ENCODE measurements at places on chromosomes 5 and 9.

GRCh38 chr9:82600536-82601292 lies 462.2 kb downstream of the RASEF start:
- DNase-seq, result no peak

- DNase-seq, result no peak
These were observed 13.9 kb downstream of the GTF3C5 start for GRCh38 chr9:133044661-133045060.

DNA sequence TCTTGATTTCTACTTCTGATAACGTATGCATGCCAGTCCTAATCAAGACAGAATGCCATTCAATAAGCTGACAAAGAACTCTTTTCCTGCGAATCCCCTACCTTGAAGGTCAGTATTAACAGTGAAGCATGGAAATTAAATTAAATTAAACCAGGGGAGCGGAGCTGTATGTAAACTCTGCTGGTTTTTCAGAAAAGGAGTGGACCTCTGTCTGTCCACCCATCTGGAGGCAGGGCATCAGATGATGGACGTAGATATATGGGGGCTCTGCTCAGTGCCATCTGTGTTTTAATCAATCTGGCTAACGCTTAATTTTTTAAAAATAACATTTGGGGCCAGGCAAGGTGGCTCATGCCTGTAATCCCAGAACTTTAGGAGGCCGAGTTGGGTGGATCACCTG lies 101.9 kb downstream of the ROR2 start:
- no peak for DNase-seq

GRCh38 chr5:109034306-109034705 lies 286.6 kb downstream of the FER start:
- DNase-seq, result no peak

DNA sequence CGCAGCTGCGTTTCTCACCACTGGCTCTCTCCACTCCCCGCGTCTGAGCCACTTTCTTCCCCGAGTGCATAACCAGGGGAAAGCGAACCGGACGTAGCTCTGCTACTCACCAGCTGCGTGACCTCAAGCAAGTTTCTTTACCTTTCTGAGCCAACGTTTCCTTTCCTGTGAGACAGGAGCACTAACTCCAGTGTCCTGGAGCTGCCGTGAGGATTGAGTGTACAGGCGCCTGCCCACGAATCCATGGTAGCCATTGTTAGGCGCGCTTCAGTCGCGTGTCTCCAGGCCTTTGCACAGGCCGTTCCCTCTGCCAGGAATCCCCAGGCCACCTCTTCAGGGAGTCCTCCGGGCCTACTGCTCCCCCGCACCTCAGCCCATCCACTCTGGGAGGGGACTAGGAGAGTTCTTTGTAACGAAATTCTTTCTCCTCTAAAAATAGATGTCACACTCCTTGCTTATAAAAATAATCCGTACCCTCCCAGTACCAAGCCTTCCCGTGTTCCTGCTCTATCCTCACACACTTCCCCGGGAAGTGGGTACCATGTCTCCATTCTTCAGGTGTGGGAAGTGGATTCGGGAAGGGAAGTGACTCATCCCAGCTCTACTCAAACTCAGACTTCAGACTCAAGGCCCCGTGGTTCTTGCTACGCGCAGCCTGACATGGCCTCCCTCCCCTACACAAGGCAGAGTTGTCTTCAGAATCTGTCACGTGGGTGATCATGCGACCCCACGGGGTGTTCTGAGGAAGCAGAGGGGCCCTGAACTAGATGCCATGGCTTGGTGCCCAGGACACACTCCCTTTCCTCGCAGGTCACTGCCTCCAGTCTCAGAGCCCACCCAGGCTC lies 16.1 kb upstream of the CRB2 start:
- DNase-seq, result no peak

DNA sequence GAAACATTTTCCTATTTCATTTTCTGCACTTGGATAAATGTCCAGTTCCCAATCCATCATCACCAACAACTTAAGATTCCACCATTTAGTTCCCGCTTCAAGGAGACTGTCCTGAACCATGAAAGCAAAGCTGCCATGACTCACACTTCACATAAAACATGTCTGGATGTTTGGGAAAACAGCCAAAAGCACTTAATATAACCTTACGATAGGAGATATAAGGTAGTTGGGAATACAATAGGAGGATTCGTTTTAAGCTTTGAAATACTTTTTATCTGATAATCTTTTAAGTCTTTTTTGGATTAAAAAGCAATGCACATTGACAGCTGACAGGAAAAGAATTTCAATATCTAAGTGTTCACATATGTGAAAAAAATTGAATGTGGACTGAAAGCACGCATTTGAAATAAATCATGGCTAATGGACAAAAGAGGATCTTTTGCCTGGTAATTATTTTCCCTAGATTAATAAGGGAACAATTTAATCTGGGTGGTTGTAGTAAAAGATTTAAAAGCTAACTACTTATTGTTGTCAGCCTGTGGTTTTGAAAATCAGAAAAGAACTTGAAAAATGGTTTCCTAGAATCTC lies 17.3 kb upstream of the TGFBI start:
- DNase-seq, result no peak

- DNase-seq, result no peak
These were observed 3.2 kb downstream of the GALNT10 start for GRCh38 chr5:154193701-154194121.

GRCh38 chr5:131277875-131278740 lies 14.3 kb downstream of the CDC42SE2 start:
- DNase-seq, result no peak

GRCh38 chr9:106127776-106128175 lies 433.4 kb downstream of the TMEM38B start:
- no peak for DNase-seq

- no peak for DNase-seq
These were observed 105.4 kb downstream of the DAPK1 start for GRCh38 chr9:87602933-87603643.

DNA sequence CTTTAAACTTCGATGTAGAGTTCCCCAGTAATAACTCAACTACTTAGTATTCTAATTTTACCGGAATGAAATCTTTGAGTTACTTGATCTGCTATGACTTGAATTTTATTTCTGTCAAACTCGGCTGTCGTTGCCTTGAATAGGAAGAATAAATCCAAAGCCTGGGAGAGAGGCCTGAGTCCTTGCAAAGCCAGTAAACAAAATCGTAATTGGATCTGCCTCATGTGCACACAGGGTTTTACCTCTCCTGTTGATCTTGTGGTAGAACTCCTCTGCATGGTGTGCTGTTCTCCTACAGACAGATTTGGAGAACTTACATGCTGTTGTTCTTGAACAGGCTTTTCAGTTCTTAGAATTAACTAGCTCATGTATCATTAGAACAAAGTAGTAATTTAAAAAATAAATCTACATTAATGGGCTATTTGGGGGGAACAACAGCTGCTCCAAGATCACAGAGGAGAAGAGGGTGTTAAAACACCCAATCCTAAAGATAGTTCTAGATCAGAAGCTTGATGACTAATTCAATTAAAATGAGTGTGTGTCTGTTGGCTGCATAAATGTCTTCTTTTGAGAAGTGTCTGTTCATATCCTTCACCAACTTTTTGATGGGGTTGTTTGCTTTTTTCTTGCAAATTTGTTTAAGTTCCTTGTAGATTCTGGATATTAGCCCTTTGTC lies 28.9 kb downstream of the HSPB3 start:
- no peak for DNase-seq

GRCh38 chr9:85291266-85291665 lies 450.5 kb downstream of the AGTPBP1 start:
- DNase-seq, result no peak

GRCh38 chr9:117178596-117179375 lies 236.1 kb downstream of the ASTN2 start:
- DNase-seq, result no peak

DNA sequence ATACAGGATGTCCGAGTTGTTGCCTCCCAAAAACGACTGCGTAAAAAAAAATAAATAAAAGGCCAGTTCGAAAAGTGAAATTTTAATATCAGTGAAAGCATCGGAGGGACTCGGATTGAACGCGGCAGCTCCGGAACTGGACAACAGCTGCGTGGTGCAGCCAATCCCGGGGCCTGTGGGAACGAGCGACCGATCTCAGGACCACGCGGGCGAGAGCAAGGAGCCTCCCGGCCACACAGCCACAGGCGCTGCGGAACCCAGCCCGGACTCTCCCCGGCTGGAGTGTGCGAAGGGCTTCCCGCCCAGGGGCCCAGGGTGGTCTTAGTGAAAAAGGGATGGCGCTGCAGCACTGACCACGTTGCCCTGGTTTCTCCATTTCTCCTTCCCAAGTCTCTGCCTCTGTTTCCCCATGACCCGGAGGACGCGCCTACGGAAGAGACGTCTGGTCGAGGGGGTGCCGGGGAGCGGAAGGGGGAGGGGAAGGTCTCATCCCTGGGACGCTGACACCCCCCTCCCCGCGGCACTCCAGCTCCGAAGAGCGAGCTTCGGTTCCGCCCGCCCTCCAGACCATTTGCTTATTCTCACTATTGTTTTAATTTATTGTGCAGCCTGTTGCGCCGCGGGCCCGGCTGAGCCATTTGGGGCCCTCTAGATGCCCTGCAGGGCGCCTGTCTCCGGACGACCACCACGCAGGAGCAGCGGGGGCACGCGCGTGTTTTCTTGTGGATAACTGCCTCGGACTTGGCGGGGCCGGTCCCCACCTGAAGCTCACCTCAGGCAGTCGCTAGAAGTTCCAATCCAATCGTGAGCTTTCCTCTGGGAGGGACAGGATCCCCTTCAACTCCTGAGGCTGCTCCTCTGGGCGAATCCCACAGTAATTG lies 303.0 kb downstream of the PARP8 start:
- DNase-seq, result no peak

GRCh38 chr9:91562416-91562815 lies 138.8 kb upstream of the NFIL3 start:
- DNase-seq, result no peak

DNA sequence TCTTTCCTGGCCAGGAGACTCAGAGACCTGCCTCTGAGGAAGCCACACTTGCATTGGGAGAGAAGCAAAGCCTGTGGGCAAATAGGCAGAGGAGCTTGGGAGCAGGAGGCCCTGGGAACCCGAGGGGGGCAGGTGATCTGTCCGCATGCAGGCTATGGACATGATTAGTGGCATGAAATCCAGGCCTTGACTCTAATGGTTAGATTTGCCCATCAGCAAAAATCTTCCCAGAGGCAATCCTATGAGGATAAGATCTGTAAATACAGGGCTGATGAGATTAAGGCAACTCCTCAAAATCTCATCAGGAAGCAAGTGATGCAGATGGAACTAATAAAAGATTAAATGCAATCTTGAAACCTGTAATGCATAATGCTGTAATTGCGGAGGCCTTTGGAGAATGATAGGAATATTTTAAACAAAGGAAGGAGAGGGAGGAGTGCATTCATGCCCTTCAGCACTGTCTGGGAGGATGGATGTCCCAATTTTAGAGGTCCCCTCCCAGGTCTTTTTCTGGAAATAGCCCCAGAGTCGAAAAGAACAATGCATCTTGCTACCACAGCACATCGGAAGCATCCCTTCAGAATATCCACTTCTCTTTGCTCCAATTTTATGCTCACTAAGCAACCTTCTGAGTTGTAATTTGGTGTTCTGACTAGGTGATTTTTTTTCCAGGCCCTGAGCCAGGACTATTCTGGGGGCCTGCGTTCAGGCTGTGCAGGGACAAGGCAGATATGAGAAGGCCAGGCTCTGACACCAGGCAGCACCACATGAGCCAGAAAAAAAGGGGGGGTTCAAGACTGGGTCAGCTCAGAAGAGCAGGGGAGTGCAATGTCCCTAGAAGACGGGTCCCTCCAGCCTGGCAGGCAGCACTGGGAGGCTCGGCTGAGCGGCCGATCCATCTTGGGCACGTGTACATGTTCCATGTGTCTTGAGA lies 66.5 kb downstream of the MED10 start:
- DNase-seq, result no peak

GRCh38 chr5:8585230-8586018 lies 716.5 kb downstream of the MTRR start:
- DNase-seq, result no peak

DNA sequence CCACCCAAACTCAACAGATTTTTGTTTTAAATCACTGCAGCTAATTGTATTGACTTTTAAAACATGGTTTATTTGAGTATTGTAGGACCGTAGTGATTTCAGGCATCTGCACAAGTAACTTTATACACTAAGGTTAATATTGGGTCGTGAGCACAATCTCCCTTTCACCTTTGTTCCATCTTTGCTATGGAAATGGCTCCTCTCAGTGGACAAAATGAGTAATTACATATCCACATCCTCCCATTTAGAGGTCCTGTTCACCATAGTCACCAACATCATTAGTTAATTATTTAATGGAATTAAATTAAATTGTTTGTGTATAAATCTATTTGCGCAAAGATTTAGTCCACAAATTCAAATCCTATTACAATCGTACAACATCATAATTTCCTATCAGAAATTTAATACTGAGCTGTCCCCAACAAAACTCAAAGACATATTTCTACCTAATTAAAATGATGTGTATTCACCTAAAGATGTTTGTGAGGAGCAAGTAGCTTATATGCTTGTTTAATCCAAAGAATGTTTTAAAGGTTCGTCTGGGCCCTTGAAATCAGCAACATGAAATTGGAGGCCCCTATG lies 173.0 kb upstream of the DAPK1 start:
- no peak for DNase-seq

GRCh38 chr5:168089201-168089887 lies 202.1 kb upstream of the WWC1 start:
- DNase-seq, result no peak

DNA sequence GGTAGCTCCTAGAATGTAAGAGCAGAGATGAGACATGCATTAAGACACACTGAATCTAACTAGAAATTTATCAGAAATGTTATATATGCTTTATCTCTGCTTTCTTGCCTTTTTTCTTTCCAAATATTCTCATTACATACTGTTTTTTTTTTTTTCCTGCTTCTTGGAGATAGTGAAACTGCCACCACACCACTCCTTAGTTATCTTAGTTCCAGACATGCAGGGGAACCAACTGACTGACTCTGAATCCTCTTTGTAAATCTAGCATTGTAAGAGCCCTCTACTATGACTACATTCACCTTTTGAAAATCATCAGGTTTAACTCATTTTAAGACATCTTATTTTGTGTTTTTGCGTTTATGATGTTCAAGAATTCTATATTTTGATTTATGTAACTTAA lies 181.3 kb upstream of the ST8SIA4 start:
- no peak for DNase-seq

- DNase-seq, result no peak
These were observed 4.9 kb upstream of the CPLX2 start for GRCh38 chr5:175866377-175866907.

DNA sequence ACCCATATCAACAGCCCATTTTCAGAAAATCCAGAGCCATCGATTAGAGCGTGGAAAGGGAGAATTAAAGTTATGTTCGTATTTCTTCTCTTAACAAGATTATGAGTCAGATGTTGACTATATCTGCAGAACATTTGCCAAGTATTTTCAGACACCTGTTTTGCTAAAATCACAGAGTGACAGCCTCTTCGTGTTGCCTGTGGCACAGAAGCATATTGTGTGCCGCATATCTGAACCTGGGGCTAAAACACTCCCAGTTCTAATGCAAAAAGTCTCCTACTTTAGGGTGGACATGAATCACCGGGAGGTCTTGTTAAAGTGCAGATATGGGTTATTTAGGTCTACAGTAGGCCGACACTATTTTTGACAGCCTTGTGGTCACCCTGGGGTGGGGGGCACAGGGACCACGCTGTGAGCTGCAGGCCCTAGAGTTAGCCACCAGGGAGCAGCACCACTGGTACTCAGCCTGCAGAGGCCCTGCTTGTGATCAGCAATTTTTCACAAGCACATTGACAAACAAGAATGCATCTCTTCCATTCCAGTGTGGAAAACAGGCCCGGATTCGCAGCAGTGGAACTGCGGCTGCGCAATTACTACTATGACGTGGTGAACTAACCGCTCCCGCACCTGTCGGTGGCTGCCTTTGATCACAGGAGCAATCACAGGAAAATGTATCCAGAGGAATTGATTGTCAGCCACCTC lies 93.5 kb downstream of the SYK start:
- no peak for DNase-seq

Measured in NCI-H1436 treated with DMSO at 0.1 percent for 48 hours (cell line).